ENCODE measurements at places on chromosomes 7 and 10.
A peak's percentile ranks its signal among the peaks of the same experiment; 100 is the strongest.

- no peak for DNase-seq
These were observed 116.7 kb downstream of the SEMA3E start for GRCh38 chr7:83532219-83532618.

- DNase-seq = no peak
These were observed 858.7 kb downstream of the CCSER2 start for GRCh38 chr10:85187047-85187446.

GRCh38 chr10:127937069-127937468 is 30.2 kb downstream of the PTPRE start:
- no peak for DNase-seq

DNA sequence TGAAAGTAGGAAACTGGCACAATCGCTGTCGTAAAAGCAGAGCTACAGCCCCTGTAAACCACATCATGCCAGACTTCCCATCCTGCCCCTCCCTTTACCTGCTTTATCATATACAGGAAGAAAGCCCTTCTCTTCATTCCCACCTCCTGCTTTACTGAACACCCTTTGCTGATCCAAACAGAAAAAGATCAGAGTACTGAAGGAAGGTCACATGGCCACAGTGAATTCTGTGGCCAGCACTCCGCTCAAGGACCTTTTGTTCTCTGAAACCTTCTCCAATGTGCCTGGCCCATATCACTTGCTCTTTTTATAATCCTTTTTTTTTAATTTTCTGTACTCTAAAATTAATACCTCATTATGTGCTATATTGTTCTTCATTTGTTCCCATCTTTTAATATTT is 108.8 kb upstream of the LRGUK start:
- no peak for DNase-seq

GRCh38 chr7:112010994-112011393 is 195.2 kb downstream of the DOCK4 start:
- no peak for DNase-seq

GRCh38 chr7:114086914-114087652 is 168.3 kb upstream of the PPP1R3A start:
- peak; percentile 70 for DNase-seq

GRCh38 chr7:158268816-158269535 is 318.6 kb downstream of the PTPRN2 start:
- no peak for DNase-seq

- peak; percentile 75 for DNase-seq
These were observed 35.8 kb upstream of the LYZL1 start for GRCh38 chr10:29252811-29253689.

DNA sequence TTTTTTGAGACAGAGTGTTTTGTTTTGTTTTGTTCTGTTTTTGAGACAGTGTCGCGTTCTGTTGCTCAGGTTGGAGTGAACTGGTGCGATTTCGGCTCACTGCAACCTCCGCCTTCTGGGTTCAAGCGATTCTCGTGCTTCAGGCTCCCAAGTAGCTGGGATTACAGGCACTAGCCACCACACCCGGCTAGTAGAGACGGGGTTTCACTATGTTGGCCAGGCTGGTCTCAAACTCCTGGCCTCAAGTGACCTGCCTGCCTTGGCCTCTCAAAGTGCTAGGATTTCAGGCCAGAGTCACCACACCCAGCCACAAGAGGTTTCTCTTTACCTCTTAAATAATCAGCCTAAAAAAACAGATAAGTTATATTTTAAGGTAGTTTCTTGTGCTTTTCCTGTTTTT is 8.7 kb upstream of the ARHGAP12 start:
- no peak for DNase-seq

GRCh38 chr7:12389089-12389700 is 14.5 kb downstream of the VWDE start:
- no peak for DNase-seq

All from left forelimb (tissue), 1 donor.